ENCODE measurements at places on chromosomes 2 and 18.

- no peak for DNase-seq
These were observed 1.7 kb downstream of the MBOAT2 start for GRCh38 chr2:9001778-9002177.

- DNase-seq = no peak
These were observed 108.9 kb downstream of the INHBB start for GRCh38 chr2:120454654-120455385.

GRCh38 chr2:40668425-40668824 lies 216.5 kb upstream of the SLC8A1 start:
- peak; percentile 75 for DNase-seq

DNA sequence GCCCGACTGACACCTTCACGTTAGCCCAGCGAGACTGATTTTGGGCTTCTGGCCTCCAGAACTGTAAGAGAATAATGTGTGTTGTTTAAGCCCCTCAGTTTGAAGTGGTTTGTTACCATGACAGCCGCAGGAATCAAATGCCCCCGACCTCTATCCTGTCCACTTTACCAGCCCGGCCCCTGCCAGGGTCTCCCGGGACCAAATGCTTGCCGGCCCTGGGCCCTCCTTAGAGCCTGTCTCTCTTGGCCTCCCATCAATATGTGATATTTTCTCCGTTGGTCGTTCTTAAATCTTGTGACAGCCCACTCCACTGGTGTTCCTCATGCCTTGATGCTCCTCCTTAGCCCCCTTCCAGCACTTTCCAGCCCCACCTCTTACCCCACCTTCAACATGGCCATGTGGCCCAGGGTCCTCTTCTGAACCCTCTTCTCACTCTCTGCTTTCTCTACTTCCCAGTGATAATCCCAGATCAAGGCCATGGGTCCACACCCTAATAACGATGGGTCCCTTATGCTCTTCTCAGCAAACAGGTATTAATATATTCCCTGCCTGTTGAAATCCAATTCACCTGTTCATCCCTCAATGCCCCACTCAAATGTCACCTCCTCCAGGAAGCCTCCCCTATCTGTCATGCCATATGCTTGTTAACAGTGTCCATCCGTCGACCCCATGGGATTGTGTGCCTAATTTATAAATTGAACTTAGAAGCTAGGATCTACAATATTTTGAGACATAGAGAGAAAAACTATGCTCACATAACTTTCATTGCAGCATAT lies 192.8 kb downstream of the ZFP36L2 start:
- no peak for DNase-seq

DNA sequence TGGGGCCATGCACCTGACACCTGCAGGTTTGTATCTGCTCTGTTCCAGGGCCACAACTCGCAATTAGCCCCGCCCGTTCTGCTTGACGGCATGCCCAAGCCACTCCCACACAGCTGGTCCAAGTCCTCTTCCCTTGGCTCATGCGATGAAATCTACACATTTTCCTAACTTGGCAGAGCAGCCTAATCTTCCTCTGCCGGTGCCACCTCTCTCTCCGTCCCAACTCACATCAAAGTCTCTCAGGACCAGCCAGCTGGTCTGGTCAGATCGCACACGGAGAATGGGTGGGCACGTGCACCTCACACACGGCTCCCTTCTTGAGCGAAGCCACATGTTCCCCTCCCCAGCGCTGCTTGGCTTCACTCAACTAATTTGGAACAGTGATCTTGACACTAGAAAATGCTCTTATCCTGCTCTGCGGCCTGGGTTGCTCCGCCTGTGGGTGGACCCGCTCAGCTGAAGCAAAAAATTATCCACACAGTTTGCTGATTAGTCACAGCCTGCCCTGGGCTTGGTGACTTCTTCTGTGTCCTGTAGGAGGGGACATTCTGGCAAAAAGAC lies 176.7 kb downstream of the NRP2 start:
- peak; percentile 55 for DNase-seq

- DNase-seq = peak; percentile 3
These were observed 61.2 kb upstream of the RBBP8 start for GRCh38 chr18:22871809-22872525.

DNA sequence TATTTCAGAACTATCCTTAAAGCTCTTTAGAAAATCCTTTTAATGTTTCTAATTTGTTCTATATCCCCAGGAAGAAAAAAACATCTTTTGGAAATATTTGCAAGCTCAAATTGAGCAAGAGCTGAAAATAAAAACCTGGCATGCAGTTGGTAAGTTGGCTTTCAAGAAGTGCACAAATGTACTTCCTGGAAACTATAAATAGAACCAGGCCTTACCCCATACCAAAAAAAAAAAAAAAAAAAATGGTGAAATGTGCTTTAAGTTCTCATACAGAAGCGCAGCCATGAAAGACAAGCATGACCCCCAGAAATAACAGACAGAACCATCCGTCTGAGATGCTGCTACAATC lies 178.5 kb downstream of the HDAC4 start:
- DNase-seq = peak; percentile 88

- DNase-seq = peak; percentile 87
These were observed 921 bp downstream of the VAPA start for GRCh38 chr18:9914584-9915290.

DNA sequence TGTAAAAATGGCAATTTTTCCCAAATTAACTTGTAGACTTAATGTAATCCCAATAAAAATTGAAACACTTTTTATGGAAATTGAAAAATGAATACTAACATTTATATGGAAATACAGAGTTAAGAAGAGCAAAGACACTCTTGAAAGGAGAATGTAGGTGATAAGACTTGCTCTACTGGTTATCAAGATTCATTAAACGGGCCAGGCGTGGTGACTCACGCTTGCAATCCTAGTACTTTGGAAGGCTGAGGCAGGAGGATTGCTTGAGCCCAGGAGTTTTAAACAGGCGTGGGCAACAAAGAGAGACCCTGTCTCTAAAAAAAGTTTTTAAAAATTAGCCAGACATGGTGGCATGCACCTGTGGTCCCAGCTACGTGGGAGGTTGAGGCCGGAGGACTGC lies 29.5 kb upstream of the ZNF396 start:
- no peak for DNase-seq

GRCh38 chr18:55862693-55863390 lies 274.9 kb upstream of the TCF4 start:
- DNase-seq = no peak

DNA sequence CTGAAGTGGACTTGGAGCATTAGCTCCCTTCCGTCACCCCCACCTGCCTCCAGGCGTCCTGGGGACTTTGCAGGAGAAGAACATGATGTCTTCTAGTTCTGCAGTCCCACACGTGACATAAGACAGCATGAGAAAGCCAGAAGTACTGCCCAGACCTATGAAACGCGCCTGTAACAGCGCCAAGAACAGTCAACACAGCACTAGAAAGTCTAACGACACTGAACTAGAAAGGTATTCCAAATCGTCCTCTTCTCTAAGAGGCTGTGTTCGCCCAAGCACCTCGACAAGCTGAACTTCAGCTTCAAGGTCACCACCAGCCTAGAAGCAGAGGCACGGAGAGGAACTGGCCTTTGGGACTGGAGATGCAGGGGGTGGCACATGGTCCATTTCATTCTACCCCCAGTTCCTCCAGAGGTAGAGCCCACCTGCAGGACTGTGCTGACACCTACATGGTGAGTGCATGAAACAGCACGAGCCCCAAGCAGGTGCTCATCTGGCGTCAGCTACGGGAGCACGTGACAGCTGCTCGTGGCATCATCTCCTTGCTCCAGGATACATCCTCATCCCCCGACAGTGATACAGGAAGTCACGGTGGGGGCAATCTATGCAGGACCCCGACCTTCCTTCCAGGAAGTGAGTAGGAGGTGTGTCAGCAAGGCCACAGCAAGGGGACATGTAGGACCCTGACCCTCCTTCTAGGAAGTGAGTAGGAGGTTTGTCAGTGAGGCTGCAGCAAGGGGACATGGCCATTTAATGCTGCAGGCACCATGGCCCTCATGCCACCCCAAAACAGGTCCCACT lies 3.7 kb downstream of the HDAC4 start:
- DNase-seq = no peak

GRCh38 chr2:170455617-170456426 lies 259.3 kb upstream of the SP5 start:
- no peak for DNase-seq

- DNase-seq = peak; percentile 92
These were observed 19.5 kb downstream of the RBM44 start for GRCh38 chr2:237818066-237818473.

- DNase-seq = peak; percentile 80
These were observed 84.7 kb downstream of the GLI2 start for GRCh38 chr2:120820263-120820952.

GRCh38 chr2:207766697-207767460 lies 2.8 kb downstream of the FZD5 start:
- DNase-seq = no peak

GRCh38 chr2:51013079-51013932 lies 18.6 kb downstream of the NRXN1 start:
- DNase-seq = peak; percentile 59

DNA sequence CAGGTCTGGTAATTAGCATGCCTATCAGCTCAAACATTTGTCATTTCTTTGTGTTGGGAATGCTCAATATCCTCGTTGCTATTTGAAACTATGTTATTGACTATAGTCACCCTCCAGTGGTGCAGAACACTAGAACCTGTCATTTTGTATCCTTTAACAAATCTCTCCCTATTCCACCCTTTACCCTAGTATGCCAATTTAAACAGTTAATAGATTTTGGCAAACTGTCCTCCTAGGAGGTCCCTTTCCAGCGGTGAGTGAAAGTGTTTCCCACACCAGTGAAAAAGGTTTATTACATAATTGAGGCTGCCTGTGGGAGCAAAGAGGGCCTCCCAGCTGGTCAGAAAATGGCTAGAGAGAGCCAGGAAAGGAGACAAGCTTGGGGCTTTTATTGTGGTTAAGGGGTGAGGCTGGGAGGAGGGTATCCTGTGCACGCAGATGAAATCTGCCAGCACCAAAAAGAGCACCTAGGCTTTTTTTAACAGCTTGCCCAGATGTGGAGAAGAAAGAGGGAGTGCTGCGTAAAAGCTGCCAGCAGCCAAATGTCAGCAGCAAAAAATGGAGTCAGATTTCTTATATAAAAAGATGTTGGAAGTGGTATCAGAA lies 1.8 kb upstream of the DRC1 start:
- DNase-seq = no peak

GRCh38 chr2:151374436-151374835 lies 17.0 kb downstream of the TNFAIP6 start:
- DNase-seq = peak; percentile 62

DNA sequence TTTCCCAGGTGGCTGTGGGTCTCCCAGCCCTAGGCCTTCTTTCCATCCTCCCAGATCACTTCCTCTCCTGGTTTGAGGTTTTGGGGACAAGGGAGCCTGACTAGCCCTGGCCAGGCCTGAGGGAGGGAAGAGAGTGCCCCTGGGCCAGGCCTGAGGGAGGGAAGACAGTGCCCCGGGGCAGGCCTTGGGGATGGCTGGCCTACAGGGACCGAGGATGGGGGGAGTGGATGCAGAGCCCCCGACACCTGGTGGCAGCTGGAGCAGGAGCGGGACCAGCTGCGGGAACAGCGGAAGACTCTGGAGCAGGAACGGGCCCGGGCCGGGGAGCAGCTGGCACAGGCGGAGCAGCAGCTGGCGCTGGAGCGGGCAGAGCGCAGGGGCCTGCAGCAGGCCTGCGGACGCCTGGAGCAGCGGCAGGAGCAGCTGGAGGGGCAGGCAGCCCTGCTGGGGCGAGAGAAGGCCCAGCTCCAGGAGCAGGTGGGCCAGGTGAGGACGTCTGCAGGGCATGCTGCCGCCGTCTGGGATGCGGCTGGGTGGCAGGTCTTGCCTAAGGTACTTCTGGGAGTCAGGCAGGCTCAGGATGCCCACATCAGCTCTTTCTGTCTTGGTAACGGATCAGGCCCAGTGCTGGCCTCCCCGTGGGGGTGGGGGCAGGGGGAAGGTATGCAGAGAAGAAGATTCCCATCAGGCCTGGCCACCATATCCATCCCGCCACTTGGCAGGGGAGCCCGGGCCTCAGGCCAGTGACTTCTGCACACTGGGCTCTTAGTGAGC lies 29.2 kb downstream of the CROCC2 start:
- no peak for DNase-seq

DNA sequence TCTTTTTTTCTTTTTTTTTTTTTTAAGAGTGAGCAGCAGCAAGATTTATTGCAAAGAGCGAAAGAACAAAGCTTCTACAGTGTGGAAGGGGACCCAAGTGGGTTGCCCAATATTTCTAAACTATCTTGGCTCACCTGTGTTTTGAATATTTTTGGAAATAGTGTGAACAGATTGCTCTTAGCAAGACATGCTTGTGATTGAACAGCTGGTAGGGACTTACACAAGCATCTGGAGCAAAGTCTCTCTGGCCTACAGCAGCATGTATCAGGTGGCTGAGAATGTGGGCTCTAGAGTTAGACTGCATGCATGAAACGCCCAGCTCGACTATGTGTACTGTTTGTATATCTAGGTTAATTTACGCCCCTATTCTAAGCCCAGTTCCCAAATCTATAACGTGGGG lies 40.3 kb upstream of the FBXO11 start:
- no peak for DNase-seq

DNA sequence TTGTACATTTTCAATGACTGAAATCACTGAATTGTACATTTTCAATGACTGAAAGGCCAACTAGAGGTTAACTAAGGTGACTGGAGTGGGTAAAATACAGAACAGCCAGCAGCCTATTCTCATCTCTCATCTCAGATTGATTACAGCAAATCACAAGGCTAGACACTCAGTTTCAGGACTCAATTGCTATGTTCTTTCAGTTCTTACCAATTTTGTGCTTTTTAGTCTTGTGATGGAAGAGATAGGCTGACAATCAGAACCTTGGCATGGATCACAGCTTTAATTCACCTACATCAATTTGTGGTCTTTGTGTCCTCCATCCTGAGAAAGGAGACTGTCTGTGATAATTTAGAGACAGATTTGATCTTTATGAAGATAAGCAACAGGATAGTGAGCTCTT lies 124.7 kb downstream of the GULP1 start:
- DNase-seq = no peak

DNA sequence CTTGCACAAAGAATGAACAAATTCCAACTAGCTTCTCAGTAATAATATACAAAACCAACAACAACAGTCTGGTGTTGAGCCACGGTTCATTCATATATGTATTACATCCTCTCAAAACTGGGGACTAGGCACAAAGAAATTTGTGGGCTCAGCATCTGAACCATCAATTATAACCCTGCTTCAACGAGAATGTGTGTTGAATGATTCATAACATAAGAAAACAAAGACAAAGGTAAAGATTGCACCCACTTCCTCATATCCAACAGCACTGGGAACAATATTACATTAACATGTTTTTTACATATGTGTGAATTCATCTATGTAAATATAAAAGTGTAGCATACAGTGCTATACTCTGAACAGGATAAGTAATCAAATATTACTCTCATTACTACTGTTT lies 144.8 kb downstream of the CDH2 start:
- no peak for DNase-seq

DNA sequence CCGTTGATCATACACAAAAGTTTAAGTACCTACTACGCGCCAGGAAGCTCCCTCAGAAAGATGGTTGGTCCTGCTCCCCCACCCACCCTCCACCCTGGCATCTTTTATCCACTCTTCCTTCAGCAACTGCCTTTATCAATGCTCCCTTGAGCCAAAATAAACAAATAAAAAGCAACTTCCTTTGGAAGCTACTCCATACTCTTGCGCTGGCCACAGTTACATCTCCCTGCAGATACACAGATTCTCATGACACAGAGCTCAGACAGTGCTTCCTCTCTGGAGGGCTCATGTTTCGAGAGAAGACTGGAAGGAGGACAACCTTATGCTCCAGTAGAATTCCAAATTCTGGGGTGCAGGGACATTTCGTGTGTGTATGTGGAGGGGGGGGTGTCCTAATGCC lies 3.8 kb upstream of the STEAP3 start:
- DNase-seq = peak; percentile 6

GRCh38 chr2:56444339-56444738 lies 260.5 kb downstream of the CCDC85A start:
- no peak for DNase-seq

Measured in adipocyte (in vitro differentiated cells).